Gastroesophageal sphincter (tissue), 4 donors: ENCODE measurements at places on chromosomes 1 and 21. TPM values are rescaled to one million over a fixed set of nuclear protein-coding genes. Genes with fewer than 3 reads are reported as not detected.

The OR2M7 gene
- not detected for total RNA-seq

DNA sequence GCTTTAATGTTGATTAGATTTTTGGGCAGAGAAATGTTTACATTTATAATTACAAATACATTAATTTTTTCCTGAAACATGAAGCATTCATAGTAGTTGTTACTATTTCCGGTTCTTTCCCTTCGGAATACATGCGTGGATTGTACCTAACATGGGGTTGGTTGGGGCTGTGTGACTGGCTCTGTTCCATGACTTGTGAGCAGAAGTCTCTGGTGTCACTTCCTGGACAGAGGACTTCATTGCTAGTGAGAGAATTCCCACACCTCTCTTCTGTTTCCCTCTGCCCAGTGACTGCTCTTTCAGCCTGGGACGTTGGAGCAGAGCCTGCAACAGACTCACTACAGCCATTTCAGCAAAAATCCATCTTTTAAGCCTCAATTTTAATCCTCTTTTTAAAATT is 231.4 kb downstream of the GRIK1 start:
- no peaks in the 10 kb centered on the region for H3K4me1 ChIP-seq
- H3K27me3 ChIP-seq = no peaks in the 10 kb centered on the region
- H3K36me3 ChIP-seq = no peaks in the 10 kb centered on the region
- ATAC-seq = no peak
- H3K27ac ChIP-seq = no peak overlapping the region
- H3K4me3 ChIP-seq = no peak overlapping the region

GRCh38 chr1:153543736-153544135 is 1.9 kb downstream of the S100A4 start:
- no peaks in the 10 kb centered on the region for H3K27me3 ChIP-seq
- peaks cover 60% of the 10 kb centered on the region for H3K4me1 ChIP-seq
- peak overlapping the region; percentile 82 for H3K27ac ChIP-seq
- H3K4me3 ChIP-seq = no peak overlapping the region

DNA sequence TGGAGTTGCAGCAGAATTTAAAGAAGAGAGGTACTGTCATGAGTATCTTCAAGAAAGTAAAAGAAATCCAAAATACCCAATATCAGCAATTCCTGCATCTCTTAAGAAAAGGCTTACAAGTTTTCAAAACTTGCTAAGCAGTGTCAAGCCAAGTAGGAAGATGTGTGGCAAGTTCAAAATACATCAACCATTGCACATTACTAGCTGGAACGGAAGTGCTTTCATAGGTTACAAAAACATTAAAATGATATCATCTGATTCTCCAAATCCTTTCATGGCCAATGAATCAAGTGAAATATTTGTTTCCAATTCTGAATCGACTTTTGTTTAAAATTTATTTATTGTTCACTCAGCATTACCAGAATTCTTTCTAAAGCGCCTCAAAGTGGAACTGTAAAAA is 5.7 kb upstream of the ABCA4 start:
- H3K4me1 ChIP-seq = no peaks in the 10 kb centered on the region
- ATAC-seq = no peak
- no peak overlapping the region for H3K4me3 ChIP-seq
- H3K36me3 ChIP-seq = no peaks in the 10 kb centered on the region
- no peaks in the 10 kb centered on the region for H3K27me3 ChIP-seq

GRCh38 chr21:40575976-40576375 is 271.0 kb downstream of the DSCAM start:
- no peak overlapping the region for H3K27ac ChIP-seq
- no peaks in the 10 kb centered on the region for H3K4me1 ChIP-seq
- no peaks in the 10 kb centered on the region for H3K36me3 ChIP-seq
- no peak overlapping the region for H3K4me3 ChIP-seq

GRCh38 chr1:245298781-245299180 is 144.0 kb downstream of the KIF26B start:
- H3K4me1 ChIP-seq = no peaks in the 10 kb centered on the region
- no peak for ATAC-seq
- no peak overlapping the region for H3K4me3 ChIP-seq

The PRDX6 gene
- total RNA-seq = 364 TPM

The XKR8 gene
- total RNA-seq = 6.0 TPM

DNA sequence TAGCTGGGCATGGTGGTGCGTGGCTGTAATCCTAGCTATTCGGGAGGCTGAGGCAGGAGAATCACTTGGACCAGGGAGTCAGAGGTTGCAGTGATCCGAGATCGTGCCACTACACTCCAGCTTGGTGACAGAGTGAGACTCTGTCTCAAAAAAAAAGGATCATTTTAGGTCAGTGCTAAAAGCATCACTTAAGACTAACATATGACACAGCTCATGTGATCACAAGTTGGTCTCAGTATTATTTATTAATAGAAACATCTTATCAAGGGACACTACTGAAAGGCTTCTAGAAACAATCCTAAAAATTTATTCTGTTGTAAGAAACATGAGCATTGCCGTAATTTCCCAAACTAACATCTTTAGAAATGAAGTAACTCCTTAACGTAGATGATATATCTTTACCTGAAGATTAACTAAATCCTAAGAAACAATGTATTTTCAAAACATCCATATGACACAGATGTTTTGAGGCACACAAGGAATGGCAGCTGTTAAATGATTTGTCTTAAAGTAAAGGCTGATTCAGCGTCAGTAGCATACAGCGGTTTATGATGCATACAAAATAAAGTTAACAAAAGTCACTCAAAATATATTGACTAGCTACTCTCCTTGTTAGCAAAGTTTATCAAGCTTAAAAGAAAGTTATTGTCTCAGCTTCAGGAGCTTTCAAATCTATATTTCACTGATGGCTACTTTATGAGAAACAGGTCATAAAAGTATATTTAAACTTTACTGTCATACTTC is 2.6 kb downstream of the NIBAN1 start:
- no peaks in the 10 kb centered on the region for H3K4me1 ChIP-seq
- H3K4me3 ChIP-seq = peak overlapping the region; percentile 77
- ATAC-seq = no peak
- H3K27me3 ChIP-seq = no peaks in the 10 kb centered on the region
- H3K36me3 ChIP-seq = no peaks in the 10 kb centered on the region

- H3K27ac ChIP-seq = peak overlapping the region; percentile 77
- no peaks in the 10 kb centered on the region for H3K27me3 ChIP-seq
- H3K4me3 ChIP-seq = no peak overlapping the region
Measured at GRCh38 chr1:208203127-208203847, 40.9 kb downstream of the PLXNA2 start.

- peaks cover 18% of the 10 kb centered on the region for H3K27me3 ChIP-seq
- H3K27ac ChIP-seq = no peak overlapping the region
- H3K4me3 ChIP-seq = no peak overlapping the region
Measured at GRCh38 chr1:223199094-223199647, 56.1 kb upstream of the TLR5 start.
